ENCODE measurements at places on chromosomes 2 and 18.

DNA sequence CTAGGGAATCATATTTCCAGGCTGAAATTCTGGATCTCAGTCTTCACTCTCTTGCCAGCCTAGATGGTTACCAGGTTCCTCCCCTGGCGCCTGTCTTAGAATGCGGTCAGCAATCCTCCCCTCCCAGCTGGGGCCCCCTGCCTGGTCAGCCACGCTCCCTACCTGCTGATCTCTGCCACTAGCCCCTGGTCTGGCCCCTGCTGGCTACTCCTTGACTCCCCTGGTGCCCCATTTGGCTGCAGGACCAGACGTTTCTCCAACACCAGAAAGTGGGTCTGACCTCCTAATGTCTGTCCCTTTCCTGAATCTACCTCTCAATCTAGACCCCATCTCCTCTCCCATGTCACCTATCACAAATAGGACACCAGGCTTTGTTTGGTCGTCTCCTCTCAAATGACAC is 432.0 kb upstream of the SMIM21 start:
- no peak for DNase-seq

DNA sequence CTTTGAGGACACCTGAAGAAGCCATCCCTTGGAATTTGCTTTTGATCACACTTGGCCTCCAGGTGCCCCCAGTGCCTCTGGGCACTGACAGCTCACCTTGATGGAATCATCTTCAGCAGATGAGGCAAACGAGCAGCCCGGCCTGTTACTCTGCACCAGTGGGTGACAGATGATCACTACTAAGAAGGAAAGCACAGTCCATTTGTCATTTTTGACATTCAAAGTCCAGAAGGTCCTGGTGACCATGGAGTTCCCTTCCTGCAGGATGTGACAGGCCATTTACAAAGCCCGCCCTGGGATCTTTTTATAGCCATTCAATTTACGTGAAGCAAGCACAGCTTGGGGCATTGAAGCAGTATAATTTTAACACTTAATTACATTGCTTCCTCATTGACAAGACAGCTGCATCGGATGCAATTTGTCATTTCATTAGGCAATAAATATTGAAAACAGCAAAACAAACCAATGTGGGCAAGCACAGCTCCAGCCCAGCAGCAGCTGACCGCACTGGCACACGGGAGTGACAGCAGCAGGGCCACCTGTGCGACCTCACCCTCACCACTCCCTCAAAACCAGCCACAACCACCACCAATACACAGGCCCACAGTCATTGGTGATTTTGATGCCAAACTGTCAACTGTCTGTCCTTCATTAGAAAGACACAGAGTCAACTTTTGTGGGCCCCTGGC is 76.0 kb upstream of the SLC66A3 start:
- no peak for DNase-seq

DNA sequence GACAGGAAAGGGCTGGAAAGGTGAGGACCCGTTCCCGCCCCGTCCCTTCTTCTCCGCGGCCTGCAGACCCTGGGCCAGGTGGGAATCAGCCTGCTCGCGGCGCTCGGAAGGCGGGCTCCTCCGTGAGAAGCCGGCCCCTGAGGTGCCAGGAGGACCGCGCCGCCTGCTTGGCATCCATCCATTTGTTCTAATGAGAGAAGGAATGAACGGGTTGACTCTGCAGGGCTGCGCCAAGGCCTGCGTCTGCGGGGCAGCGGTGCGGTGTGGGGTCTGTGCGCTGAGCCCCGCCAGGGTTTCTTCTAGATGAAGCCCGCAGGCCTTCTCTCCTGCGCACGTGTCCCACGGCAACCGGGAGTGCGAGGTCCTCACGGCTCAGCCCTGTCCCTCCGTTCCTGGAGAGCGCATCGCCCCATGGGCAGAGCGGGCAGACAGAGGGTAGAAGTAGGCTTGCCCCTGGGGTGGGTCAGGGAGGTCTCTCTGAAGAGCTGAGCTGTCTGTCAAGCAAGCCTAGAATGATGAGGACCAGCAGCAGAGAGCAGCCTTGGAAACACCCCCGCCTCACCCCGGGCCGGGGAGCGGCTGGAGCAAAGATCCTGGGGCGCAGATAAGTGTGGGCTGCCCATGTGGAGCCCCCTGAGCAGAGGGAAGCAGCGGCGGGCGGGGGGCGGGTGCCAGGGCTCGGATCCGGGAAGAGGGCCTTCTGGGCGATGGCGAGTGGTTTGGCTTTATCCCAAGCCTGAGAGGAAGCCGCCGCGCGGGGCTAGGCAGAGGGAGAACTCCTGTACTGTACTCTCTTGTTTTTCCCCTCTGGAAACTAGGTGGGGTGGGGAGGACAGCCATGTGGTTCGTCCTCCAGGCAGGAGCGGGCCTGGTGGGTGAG is 27.9 kb upstream of the HS6ST1 start:
- DNase-seq: no peak

DNA sequence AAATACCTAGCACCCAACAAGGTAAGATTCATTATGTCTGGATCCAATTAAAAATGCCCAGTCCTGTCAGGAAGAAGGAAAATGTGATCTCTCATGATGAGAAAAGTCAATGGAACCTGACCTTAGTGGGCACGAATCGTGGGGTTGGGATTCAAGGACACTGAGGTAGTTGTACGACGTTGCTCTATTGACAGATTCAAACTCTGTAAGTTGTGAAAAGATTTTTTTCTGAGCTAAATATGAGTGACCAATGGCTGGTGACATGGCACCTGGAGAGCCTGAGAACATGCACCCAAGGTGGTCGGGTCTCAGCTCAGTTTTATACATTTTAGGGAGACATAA is 148.2 kb downstream of the NDUFA10 start:
- no peak for DNase-seq

DNA sequence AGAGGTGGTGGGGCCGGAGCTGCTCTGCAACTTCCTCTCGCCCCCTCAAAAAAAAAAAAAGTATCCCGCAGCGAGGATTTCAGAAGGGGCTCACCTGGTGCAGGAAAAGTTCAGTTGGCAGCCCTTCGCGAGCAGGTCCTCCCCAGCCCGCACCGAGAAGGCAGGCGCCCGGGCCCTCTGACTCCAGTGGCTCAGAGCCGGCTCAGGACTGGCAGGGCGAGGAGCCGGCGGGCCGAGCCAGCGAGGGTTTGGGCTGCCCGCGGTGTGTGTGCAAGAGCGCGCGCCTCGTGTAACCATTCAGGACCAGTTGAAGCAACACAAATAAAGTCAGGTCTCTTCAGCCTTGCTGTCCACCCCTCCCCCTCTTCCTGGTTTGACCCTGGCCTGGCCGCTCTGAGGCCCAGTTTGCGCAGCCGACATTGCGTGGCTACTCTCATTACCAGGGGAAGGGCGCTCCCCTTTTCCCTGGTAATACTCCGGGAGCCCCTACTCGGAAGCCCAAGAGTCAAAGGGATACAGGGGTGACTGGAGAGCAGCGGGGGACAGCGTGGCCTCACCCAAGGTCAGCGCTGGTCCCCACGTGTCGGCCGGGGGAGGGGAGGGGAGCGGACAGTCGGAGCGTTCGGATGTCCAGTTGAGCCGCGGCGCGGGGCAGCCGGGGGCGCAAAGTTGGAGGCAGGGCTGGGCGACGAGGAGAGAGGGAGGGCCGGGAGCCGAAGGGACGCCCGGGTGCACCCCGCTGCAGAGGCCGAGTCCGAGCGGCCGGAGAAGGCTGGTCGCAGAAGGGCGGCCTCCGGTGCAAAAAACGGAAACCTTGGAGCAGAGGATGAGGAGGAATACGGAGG is 12.3 kb downstream of the EN1 start:
- no peak for DNase-seq

DNA sequence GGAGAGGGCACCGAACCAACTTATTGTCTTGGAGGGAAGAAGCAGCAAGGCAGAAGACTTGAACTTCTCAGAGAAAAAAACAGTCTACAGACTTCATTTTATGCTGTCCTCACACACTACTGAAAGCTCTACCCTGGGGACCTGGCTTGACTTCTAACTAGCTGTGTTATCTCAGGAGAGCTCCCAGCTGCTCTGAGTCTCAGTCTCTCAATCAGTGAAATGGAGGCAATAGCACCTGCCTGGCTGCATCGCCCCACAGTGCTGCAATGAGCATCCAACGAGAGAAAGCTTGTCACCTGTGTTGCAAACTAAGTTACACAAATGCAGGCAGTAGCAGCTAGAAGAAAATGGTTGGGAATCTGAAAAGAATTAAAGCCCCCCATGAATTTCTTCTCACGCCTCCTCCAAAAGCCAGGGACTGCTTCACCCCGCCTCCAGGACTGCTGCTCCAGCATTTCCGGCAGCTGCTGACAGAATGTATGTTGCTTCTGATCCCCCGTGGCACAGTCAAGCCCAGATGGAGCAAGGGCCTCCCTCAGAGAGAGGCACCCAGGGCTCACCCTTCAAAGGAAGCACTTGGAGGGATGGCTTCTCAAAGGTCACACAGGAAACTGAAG is 116.3 kb downstream of the BCL11A start:
- DNase-seq: no peak

DNA sequence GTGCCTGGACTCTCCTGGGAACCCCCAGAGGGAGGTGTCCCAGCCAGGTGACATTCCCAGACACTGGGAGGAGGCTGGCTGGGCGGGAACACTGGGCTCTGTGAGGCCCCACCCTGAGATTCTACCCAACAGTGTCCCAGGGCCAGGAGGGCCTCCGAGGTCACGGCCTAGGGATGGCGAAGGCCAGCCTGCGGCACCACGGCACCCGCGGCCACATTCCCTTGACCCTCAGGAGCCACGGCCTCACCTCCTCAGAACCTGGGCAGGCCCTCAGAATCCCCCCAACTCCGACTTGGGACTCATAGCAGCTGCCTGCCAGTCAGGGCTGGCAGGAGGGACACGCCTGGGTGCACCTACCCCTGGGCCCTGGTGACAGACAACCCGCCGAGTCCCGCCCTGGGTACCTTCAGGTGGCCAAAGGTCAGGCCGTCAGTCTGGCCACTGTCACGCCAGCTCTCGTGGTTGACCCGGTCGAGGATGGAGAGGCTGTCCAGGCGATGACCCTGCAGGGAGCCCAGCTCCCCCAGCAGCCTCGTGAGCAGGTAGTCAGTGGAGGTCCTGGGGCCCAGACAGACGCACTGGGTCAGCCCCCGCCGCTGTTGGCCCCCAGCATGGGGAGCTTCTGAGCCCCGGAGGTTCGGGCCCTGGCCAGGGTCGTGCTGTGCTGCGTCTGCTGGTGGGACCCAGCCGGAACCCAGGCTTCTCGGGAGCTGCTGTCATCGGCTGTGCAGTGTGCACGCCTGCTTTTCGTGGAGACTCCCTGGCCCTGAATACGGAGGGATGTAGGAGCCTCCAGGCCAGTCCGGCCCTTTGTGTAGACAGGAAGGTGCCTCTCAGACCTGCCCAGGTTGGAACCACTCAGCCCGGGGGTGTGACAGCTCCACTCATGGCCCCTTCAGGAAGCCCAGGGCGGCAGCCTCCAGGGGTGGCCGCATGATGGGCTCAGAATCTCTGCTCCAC is 6.1 kb downstream of the MAB21L4 start:
- no peak for DNase-seq

DNA sequence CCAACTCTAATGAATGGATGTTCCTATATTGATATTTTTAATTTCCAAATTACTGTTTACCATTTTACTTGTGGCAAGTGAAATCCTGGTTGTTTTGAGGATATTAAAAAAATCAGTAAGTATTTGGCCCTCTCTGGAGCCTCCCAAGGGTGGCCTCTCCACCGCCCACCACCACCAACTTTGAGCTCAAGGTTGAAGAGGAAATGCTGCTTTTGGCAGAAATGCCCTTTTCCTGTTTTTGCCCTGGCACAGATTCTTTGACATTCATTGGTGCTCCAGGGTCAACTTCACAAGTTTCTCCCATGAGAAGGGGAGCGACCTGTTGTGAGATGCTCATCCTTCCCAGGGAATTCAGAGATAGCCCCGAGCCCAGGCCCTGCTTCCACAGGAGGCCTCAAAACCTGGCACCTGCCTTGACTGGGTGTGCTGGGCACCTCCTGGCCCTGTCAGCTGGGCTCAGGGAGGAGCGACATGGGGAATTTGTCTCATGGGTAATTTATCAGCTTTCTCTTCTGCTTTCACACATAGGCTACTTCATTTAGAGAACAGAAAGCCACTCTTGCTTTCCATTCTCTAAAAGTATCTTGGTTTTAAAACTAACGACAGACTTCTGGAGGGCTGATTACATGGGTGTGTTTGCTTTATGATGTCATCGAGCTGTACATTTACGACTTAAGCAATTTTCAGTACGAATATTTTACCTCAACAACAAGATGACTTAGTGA is 6.9 kb downstream of the CD8A start:
- no peak for DNase-seq
